ENCODE measurements at places on chromosomes 2 and 18. TPM values are rescaled to one million over a fixed set of nuclear protein-coding genes. Genes with fewer than 3 reads are reported as not detected.

The TBR1 gene
- not detected for total RNA-seq

The MFSD2B gene
- total RNA-seq, result 1.0 TPM

DNA sequence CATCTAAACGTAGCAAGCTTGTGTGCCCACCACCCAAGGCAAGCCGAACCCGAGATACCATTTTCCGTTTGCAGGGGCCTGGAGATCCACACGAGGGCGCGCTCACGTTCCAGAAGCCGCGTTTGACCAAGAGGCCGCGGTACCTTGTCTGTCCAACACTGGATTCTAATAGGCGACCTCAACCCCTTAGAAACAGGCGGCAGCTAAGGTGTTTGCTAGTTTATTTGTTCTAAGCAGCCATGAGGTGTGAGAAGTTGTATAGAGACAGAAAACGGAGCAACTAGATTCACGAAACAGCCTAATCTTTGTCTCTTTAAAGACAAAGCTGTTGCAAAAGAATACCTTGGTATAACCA lies 4.2 kb downstream of the HOXD11 start:
- no peaks in the 10 kb centered on the region for H3K36me3 ChIP-seq
- no peak overlapping the region for H3K27ac ChIP-seq
- H3K4me1 ChIP-seq, result no peaks in the 10 kb centered on the region
- peaks cover 97% of the 10 kb centered on the region for H3K27me3 ChIP-seq
- no peak for DNase-seq

DNA sequence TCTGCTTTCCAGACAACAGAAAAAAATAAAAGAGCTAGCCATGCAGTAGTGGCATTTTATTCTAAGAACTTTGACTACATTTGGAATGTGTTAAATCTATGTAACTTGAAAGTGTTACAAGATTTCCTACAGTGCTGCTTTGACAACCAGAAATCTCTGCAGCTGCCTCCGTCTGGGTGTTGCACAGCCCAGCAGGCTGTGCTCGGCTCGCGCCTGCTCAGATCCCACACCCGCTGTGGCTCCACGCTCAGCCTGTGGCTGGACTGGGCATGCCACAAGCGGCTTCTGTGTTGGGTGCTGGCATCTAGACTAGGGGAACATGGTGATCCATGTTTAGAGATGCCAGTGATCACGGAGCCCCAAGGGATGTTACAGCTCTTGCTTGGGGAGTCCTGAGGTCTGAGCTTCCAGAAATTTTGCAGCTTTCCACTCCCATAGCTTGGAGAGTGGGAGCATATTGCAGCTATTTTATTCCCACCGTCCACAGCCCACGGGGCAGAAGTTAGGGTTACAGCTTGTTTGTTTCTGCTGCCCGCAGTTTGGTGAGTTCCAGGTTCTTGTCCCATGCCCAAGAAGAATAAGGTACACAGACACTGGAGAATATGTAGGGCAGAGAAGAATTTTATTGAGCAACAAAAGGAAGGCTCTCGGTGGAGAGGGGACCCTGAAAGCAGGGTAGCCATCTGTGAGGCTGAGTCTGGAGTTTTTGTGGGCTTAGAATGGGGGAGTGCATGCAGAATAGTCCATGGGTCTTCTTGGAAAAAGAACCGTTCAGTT lies 44.1 kb downstream of the FAM171B start:
- H3K4me3 ChIP-seq, result no peak overlapping the region
- no peaks in the 10 kb centered on the region for H3K36me3 ChIP-seq
- DNase-seq, result no peak
- no peak overlapping the region for H3K27ac ChIP-seq

DNA sequence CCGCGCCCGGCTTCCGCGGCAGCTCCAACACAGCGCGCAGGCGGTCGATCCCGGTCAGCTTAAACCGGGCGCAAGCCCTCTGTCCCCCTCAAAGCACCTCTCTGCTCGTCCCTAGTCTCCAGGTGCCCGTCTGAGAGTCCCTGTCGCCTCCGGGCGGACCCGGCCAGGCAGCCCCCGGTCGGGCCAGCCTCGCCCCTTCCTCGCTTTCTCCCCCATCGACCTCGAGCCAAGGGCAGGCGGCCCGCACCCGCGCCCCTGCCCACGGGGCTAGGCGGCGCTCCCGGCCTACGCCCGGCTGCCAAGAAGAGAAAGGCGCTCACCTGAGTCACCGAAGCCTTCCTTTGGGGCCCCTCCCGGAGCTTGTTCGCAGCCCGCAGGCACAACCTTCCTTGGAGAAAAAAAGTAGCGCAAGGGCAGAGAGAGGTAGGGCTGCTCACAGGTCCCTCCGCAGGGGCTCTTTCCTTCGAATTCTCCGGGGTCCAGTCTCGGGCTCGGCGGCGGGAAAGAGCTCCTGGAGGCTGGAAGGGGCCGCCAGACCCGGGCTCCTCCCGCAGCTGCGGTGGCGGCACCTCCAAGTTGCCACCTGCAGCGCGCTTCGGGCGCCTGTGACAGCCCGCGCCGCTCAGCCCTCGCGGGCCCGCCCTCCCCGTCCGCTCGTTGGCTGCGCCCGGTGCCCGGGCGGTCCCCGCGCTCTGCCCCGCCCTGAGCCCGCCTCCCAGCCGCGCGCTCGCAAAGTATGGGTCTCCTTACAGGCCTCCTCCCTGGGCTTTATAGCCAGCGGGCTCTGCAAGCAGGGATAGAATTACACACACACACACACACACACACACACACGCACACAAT lies 86.5 kb upstream of the EPB41L3 start:
- H3K4me3 ChIP-seq, result peak overlapping the region; percentile 88
- no peaks in the 10 kb centered on the region for H3K4me1 ChIP-seq
- peak overlapping the region; percentile 75 for H3K27ac ChIP-seq
- no peaks in the 10 kb centered on the region for H3K36me3 ChIP-seq
- no peaks in the 10 kb centered on the region for H3K27me3 ChIP-seq
- DNase-seq, result peak; percentile 51

DNA sequence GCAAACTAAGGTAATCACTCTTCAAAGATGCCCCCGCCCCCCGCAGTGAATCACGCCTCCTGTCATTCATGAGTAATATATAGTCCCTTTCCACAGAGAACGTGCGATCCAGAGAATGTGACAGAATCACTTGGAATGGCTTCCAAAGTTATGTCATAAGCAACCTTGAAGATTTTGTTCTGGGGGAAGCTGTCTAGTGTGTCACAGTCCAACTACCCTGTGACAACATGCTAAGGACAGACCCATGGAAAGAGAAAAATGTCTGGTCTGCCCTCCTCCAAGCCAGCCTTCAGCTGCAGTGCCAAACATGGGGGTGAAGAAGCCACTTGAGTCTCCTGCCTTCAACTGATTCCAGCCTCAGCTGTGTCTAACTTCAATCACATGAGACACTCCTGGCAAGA lies 259.1 kb downstream of the SS18 start:
- no peak overlapping the region for H3K4me3 ChIP-seq
- no peaks in the 10 kb centered on the region for H3K36me3 ChIP-seq
- no peak for DNase-seq
- no peak overlapping the region for H3K27ac ChIP-seq

DNA sequence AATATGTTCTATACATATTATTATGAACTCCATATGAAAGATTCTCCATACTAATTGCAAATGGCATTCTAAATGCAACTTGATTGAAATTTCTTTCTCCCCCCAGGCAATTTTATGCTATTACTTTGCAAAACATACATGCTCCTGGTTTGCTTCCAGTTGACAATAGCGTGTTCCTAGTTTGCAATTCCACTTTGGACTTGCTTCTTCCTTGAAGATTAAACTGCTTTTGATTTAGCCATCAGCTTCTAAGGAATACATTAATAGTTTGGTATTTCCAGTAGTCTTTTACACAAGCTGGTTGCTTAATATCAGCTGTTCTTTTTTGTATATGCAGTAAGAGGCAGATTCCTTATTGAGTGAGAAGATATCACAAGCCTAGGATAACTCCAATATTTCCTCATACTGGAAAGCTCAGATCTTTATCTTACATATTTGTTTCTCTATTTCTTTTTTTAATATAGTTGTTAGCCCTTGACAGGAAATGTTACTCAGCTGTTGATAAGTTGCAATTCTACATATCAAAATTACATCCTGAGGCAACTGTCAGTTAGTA lies 1941.7 kb upstream of the LRRTM1 start:
- no peak for DNase-seq
- no peaks in the 10 kb centered on the region for H3K36me3 ChIP-seq
- H3K4me3 ChIP-seq, result no peak overlapping the region
- H3K4me1 ChIP-seq, result no peaks in the 10 kb centered on the region
- no peak overlapping the region for H3K27ac ChIP-seq

GRCh38 chr18:48355276-48356115 lies 53.7 kb downstream of the ZBTB7C start:
- H3K4me1 ChIP-seq, result peaks cover 45% of the 10 kb centered on the region
- H3K27ac ChIP-seq, result peak overlapping the region; percentile 70
- no peak for DNase-seq

The SERPINB12 gene
- total RNA-seq, result not detected

- peaks cover 86% of the 10 kb centered on the region for H3K4me1 ChIP-seq
- H3K27me3 ChIP-seq, result no peaks in the 10 kb centered on the region
- H3K36me3 ChIP-seq, result peaks cover 9% of the 10 kb centered on the region
- H3K27ac ChIP-seq, result peak overlapping the region; percentile 92
These were observed 98.7 kb downstream of the STPG4 start for GRCh38 chr2:47056374-47056773.

The SERPINB3 gene
- total RNA-seq, result not detected

DNA sequence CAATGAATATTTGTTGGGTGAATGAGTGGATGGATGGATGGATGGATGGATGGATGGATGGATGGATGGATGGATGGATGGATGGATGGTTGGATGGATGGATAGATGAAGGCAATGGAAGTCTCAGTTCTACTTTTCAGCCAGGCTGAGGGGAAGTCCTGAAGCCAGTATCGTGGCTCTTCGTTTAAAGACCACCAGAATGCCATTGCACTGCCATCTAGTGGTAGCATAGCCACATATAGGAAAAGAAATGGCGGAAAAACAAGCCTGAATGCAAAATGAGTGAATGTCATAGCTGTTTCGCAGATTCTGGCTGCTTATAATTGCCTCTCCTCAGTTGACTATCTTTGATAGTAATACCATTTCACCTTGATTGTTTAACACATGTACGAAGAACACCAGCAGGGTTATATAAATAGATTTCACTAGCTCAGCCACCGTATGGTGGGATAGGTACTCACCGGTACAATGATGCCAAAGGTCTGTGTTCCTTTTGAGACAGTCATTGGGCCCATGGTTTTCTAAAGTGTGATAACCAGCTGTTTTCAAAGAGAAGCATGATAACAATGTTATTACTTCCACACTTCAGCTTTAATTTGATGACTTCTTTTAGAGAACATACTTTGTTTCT lies 62.3 kb upstream of the GREB1L start:
- H3K36me3 ChIP-seq, result no peaks in the 10 kb centered on the region
- DNase-seq, result peak; percentile 84
- no peak overlapping the region for H3K27ac ChIP-seq
- H3K27me3 ChIP-seq, result no peaks in the 10 kb centered on the region

- H3K27me3 ChIP-seq, result no peaks in the 10 kb centered on the region
- no peak overlapping the region for H3K4me3 ChIP-seq
- H3K4me1 ChIP-seq, result peaks cover 2% of the 10 kb centered on the region
- no peak overlapping the region for H3K27ac ChIP-seq
- DNase-seq, result no peak
These were observed 157.2 kb downstream of the RNF152 start for GRCh38 chr18:61735564-61736102.

GRCh38 chr18:26791676-26792075 lies 73.8 kb downstream of the AQP4 start:
- H3K27ac ChIP-seq, result no peak overlapping the region
- no peaks in the 10 kb centered on the region for H3K27me3 ChIP-seq
- no peak for DNase-seq
- no peaks in the 10 kb centered on the region for H3K36me3 ChIP-seq
- H3K4me1 ChIP-seq, result no peaks in the 10 kb centered on the region
- H3K4me3 ChIP-seq, result no peak overlapping the region

The SEC11C gene
- 23.9 TPM for total RNA-seq

GRCh38 chr2:159275111-159275510 lies 11.4 kb downstream of the WDSUB1 start:
- H3K4me3 ChIP-seq, result no peak overlapping the region
- no peaks in the 10 kb centered on the region for H3K4me1 ChIP-seq
- no peaks in the 10 kb centered on the region for H3K27me3 ChIP-seq
- no peak for DNase-seq
- H3K36me3 ChIP-seq, result no peaks in the 10 kb centered on the region
- no peak overlapping the region for H3K27ac ChIP-seq

DNA sequence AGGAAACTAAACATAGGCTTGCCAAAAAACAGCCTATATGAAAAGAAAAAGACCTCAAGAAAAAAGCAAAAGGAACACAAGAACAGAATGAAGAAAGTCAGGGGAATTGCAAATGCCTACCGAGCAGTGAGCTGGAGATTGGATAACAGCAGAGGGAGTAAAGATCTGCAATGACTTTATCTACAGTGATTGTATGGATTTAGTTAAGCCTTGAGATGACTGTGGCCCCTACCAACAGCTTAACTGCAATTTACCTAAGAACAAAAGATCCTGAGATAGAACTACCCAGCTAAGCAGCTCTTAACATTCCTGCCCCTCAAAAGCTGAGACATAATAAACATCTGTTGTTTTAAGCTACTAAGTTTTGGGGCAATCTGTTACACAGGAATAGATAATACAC lies 20.5 kb downstream of the LNPK start:
- DNase-seq, result no peak
- H3K27ac ChIP-seq, result no peak overlapping the region
- H3K4me3 ChIP-seq, result no peak overlapping the region
- no peaks in the 10 kb centered on the region for H3K4me1 ChIP-seq
- no peaks in the 10 kb centered on the region for H3K27me3 ChIP-seq

The LRRTM4 gene
- 8.1 TPM for total RNA-seq

The FSHR gene
- not detected for total RNA-seq

The KLHL30 gene
- total RNA-seq, result 0.63 TPM

GRCh38 chr2:75513616-75514170 lies 47.0 kb downstream of the EVA1A start:
- no peaks in the 10 kb centered on the region for H3K36me3 ChIP-seq
- no peaks in the 10 kb centered on the region for H3K27me3 ChIP-seq
- no peak overlapping the region for H3K27ac ChIP-seq
- no peaks in the 10 kb centered on the region for H3K4me1 ChIP-seq
- DNase-seq, result no peak
- H3K4me3 ChIP-seq, result no peak overlapping the region

The RAMP1 gene
- total RNA-seq, result 60.6 TPM

The DNAJC5G gene
- total RNA-seq, result not detected

GRCh38 chr2:138395565-138396306 lies 105.8 kb upstream of the SPOPL start:
- H3K27ac ChIP-seq, result no peak overlapping the region
- no peaks in the 10 kb centered on the region for H3K36me3 ChIP-seq
- no peaks in the 10 kb centered on the region for H3K4me1 ChIP-seq
- no peak overlapping the region for H3K4me3 ChIP-seq
- no peak for DNase-seq

The CIB4 gene
- not detected for total RNA-seq

The CIDEA gene
- total RNA-seq, result 30.8 TPM

GRCh38 chr2:216677439-216678097 lies 17.8 kb downstream of the IGFBP5 start:
- no peaks in the 10 kb centered on the region for H3K27me3 ChIP-seq
- H3K4me3 ChIP-seq, result no peak overlapping the region
- H3K4me1 ChIP-seq, result peaks cover 22% of the 10 kb centered on the region
- peaks cover 79% of the 10 kb centered on the region for H3K36me3 ChIP-seq
- H3K27ac ChIP-seq, result no peak overlapping the region
- DNase-seq, result no peak

The CCDC88A gene
- 41.0 TPM for total RNA-seq

GRCh38 chr18:24584813-24585212 lies 124.4 kb downstream of the HRH4 start:
- H3K36me3 ChIP-seq, result no peaks in the 10 kb centered on the region
- H3K4me3 ChIP-seq, result no peak overlapping the region
- DNase-seq, result no peak
- no peak overlapping the region for H3K27ac ChIP-seq
- no peaks in the 10 kb centered on the region for H3K4me1 ChIP-seq
- no peaks in the 10 kb centered on the region for H3K27me3 ChIP-seq

Data from tibial nerve (tissue), 4 donors.